Uterus (tissue), 4 donors: ENCODE measurements at places on chromosomes 13 and 19. TPM values are rescaled to one million over a fixed set of nuclear protein-coding genes. Genes with fewer than 3 reads are reported as not detected.

GRCh38 chr13:22846551-22846950 is 334.2 kb upstream of the SGCG start:
- H3K4me1 ChIP-seq = no peaks in the 10 kb centered on the region
- no peaks in the 10 kb centered on the region for H3K36me3 ChIP-seq
- no peak for DNase-seq
- no peak overlapping the region for H3K4me3 ChIP-seq

DNA sequence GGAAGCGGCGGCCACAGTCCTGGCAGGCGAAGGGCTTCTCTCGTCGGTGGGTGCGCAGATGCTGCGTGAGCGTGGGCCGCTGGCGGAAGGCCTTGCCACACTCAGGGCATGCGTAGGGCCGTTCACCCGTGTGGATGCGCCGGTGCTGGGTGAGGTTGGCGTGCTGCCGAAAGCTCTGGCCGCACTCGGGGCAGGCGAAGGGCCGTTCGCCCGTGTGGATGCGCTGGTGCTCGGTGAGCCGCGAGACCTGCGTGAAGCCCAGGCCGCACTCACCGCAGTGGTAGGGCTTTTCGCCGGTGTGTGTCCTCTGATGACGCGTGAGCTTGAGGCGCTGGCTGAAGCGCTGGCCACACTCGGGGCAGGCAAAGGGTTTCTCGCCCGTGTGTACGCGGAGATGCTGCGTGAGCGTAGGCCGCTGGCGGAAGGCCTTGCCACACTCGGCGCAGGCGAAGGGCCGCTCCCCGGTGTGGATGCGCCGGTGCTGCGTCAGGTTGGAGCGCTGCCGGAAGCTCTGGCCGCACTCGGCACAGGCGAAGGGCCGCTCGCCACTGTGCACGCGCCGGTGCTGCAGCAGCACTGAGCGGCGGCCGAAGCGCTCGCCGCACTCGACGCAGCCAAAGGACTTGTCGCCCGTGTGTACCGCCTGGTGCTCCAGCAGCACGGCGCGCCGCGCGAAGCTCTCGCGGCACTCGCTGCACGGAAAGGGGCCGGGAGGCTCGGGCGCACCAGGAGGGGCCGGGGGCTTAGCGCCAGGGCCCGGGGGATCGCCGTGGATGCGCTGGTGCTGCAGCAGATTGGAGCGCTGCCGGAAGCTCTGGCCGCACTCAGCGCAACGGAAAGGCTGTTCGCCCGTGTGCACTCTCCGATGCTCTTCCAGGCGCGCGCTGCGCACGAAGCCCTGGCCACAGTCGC is 4.0 kb upstream of the UBE2M start:
- H3K4me3 ChIP-seq = peak overlapping the region; percentile 41
- no peaks in the 10 kb centered on the region for H3K27me3 ChIP-seq
- H3K36me3 ChIP-seq = no peaks in the 10 kb centered on the region
- peaks cover 18% of the 10 kb centered on the region for H3K4me1 ChIP-seq

DNA sequence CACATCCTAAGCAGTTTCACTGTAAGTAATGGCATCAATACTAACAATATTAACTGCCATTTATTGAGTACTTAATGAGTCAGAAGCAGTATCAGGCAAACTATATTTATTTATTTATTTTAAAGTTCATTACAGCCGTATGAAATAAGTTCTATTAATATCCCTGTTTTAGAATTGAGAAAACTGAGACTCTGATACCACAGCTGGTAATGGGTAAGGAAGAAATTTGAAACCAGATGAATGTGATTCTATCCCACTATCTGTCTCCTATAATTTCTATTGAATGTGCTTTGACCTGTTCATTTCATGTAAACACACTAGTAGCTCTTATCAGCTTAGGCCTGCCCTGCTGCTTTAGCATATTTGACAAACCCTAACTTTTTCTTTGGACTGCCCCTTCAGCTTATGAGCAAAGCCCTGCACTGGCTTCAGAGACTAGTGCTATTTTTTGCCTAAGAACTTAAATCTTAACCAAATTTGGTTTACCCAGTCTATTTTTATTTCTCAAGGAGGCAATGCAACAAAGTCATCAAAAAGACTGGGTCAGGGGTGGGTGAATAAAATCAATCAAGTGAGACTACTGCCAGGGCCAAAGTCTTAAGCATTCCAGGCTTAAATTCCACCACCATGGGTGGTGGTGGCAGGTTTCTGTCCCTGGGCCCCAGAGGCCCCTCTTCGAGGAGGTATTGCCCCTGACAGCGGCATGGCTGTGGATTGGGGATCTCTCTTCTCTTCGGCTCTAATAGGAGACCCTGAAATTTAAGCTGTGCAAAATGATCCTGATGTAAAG is 143.4 kb downstream of the DLEU7 start:
- H3K27ac ChIP-seq = no peak overlapping the region
- H3K4me1 ChIP-seq = no peaks in the 10 kb centered on the region
- no peak overlapping the region for H3K4me3 ChIP-seq
- no peaks in the 10 kb centered on the region for H3K27me3 ChIP-seq
- no peak for DNase-seq

GRCh38 chr19:56885173-56885985 is 44.9 kb upstream of the PEG3 start:
- H3K36me3 ChIP-seq = no peaks in the 10 kb centered on the region
- no peaks in the 10 kb centered on the region for H3K4me1 ChIP-seq
- DNase-seq = no peak
- no peak overlapping the region for H3K4me3 ChIP-seq
- H3K27me3 ChIP-seq = no peaks in the 10 kb centered on the region

The SIAH3 gene
- 4.6 TPM for total RNA-seq

The PEAK3 gene
- 0.26 TPM for total RNA-seq

The ZNF808 gene
- total RNA-seq = 40.9 TPM

DNA sequence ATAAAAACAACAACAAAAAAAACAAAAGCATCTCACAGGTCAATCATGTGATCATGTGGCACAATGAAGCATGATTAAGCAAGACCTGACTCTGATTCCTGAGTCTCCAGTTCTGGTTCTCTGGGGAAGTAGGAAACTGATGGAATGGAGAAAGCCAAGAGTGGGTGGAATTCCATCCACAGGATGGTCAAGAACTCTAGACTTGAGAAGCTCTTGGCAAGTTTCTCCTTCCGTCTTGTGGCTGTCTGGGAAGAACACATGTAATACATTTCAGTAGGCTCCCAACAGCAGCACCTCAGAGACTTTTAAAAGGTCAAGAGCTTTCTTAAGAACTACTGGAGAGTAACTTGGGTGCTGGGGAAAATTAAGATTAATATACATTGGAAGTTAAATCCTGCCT is 78.6 kb upstream of the TSHZ3 start:
- H3K4me3 ChIP-seq = no peak overlapping the region
- H3K27me3 ChIP-seq = no peaks in the 10 kb centered on the region
- H3K4me1 ChIP-seq = no peaks in the 10 kb centered on the region
- DNase-seq = no peak
- H3K27ac ChIP-seq = no peak overlapping the region
